ENCODE measurements at places on chromosomes 11 and 22. TPM values are rescaled to one million over a fixed set of nuclear protein-coding genes. Genes with fewer than 3 reads are reported as not detected.

LZTR1 gene
- total RNA-seq = 24.5 TPM

PRG2 gene
- total RNA-seq = not detected

HIC2 gene
- 20.8 TPM for total RNA-seq

C1QTNF5 gene
- total RNA-seq = 0.85 TPM

FGF19 gene
- not detected for total RNA-seq

PELI3 gene
- total RNA-seq = 5.1 TPM

PHLDB1 gene
- 19.1 TPM for total RNA-seq
